Panc1 (cell line): ENCODE measurements at places on chromosomes 7 and 10.

DNA sequence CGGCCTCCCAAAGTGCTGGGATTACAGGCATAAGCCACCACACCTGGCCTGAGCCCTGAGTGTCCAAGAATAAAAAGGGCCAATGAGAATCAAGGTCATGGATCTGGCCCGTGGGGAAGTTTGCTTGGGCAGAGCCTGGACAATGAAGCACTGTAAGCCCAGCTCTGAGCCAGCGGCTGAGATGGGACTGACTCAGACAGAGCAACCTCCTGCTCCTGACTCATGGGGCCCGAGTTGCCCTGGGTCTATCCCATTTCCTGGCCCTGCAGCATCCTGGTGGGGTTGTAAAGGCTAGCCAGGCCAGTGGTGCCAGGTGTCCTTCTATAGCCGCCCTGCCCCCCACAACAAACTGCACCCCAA is 5.2 kb upstream of the MYH16 start:
- peak; percentile 91 for DNase-seq

DNA sequence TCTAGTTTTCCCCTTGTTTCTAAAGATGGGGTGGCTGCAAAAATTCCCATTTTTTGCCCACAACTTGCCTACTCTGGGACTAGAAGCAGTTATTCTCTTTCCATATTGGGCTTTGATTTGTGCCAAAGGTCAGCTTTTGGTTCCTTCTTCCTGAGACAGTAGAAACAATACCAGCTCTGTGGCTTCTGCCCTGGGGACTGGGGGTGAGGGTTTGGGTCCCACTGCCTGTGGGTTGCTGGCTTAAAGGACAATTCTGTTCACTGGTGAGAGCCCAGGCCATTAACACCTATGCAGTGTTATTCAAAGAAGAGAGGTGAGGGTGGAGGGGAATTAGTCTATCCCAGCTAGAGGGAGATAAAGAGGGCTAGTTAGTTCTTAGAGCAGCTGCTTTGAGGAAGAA is 171.5 kb downstream of the CPEB3 start:
- no peak for DNase-seq

DNA sequence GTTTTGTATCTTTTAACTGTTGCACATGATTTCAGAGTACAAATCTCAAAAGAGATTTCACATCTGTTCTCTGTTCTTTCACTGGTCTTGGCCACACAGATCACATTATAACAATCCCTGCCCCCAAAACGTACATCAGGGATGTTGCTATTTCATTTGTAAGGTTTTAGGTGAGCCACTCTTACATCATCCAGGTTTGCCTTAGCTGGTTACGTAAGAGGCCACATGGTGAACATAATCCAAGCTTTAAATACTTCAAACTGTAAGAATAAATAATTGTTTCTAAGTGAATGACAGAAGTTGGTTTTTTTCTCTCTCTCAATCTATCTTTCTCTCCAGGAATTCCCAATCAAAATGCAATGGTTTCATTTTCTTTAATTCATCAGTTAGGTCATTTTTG is 245.9 kb upstream of the HGF start:
- DNase-seq, result no peak

DNA sequence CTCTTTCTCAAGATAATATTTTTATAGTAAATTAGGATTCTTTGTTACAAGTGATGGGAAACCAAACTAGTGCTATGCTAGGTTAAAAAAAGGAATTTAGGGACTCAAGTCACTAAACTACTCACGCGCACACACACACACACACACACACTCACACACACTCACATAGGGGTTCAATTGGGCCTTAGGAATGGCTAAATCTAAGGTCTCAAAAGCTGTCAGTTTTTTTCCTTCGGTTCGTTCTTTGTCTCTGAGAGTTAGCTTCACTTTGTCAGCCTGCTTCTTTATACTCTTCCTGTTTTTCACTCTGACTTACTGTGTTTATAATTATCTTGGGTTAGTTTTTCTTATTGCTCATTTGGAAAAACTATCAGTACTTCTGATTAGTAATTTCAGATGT is 138.9 kb downstream of the ADK start:
- DNase-seq, result no peak

DNA sequence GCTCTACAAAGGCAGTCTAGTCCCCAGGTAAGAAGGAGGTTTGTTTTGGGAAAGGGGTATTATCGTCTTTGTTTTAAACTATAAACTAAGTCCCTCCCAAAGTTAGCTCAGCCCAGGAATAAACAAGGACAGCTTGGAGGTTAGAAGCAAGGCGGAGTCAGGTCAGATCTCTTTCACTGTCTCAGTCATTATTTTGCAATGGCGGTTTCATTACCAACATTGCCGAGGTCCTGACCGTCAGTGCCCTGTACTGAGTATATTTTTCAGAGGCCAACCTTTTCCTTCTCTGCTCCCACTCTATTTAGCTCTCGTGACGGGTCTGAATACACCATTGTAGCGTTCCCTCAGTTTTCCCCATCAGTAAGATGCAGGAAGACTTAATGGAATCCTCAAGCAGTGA is 184.5 kb downstream of the PRKCQ start:
- DNase-seq, result no peak
